ENCODE measurements at places on chromosomes 11 and 22. TPM values are rescaled to one million over a fixed set of nuclear protein-coding genes. Genes with fewer than 3 reads are reported as not detected.

Gene CDKN1C
- total RNA-seq, result 37.3 TPM

Gene PKDREJ
- 0.20 TPM for total RNA-seq

Gene RAB39A
- 4.2 TPM for total RNA-seq

Gene RELA
- 14.5 TPM for total RNA-seq

Gene MN1
- total RNA-seq, result 24.6 TPM

Gene NEFH
- total RNA-seq, result 20.3 TPM

Gene MYEOV
- total RNA-seq, result 0.39 TPM

Gene TRPC6
- 9.8 TPM for total RNA-seq

Gene CNTF
- total RNA-seq, result 11.9 TPM

Gene C11orf87
- 56.1 TPM for total RNA-seq

Gene CD3D
- not detected for total RNA-seq

Gene CCDC73
- 0.06 TPM for total RNA-seq

Gene VSIG2
- total RNA-seq, result 1.3 TPM

Gene P2RX6
- total RNA-seq, result 1.6 TPM

Gene OR51A7
- total RNA-seq, result not detected

Gene CALCA
- total RNA-seq, result 17.6 TPM

Gene BBOX1
- 23.5 TPM for total RNA-seq

Gene MMP12
- not detected for total RNA-seq

Gene MAPK8IP1
- 106 TPM for total RNA-seq

Gene RAB36
- total RNA-seq, result 5.4 TPM

Gene MUC6
- total RNA-seq, result not detected

Gene SCUBE1
- 11.9 TPM for total RNA-seq

Gene FAR1
- 160 TPM for total RNA-seq

Gene OR51B4
- total RNA-seq, result not detected

Gene IRAG1
- total RNA-seq, result 13.8 TPM

Gene TMEM25
- 20.9 TPM for total RNA-seq

Gene GNG3
- total RNA-seq, result 25.6 TPM

Gene ACAD8
- 25.9 TPM for total RNA-seq
